ENCODE measurements at places on chromosomes 5 and 9. TPM values are rescaled to one million over a fixed set of nuclear protein-coding genes. Genes with fewer than 3 reads are reported as not detected.
A peak's percentile ranks its signal among the peaks of the same experiment; 100 is the strongest.

DNA sequence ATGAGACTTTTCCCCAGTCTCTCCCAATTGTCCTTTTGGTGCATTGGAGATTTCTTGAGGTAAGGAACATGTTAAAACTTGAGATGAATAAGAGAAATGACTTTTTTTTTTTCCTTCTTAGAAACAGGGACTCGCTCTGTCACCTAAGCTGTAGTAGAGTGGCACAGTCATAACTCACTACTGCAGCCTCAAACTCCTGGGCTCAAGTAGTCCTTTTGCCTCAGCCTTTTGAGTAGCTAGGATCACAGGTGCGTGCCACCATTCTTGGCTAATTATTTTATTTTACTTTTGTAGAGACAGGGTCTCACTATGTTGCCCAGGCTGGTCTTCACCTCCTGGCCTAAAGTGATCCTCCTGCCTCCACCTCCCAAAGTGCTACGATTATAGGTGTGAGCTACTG is 25.9 kb downstream of the CDC42SE2 start:
- peak overlapping the region; percentile 24 for H3K4me3 ChIP-seq
- H3K27ac ChIP-seq: peak overlapping the region; percentile 84
- DNase-seq: no peak
- peaks cover 64% of the 10 kb centered on the region for H3K4me1 ChIP-seq
- H3K27me3 ChIP-seq: no peaks in the 10 kb centered on the region

DNA sequence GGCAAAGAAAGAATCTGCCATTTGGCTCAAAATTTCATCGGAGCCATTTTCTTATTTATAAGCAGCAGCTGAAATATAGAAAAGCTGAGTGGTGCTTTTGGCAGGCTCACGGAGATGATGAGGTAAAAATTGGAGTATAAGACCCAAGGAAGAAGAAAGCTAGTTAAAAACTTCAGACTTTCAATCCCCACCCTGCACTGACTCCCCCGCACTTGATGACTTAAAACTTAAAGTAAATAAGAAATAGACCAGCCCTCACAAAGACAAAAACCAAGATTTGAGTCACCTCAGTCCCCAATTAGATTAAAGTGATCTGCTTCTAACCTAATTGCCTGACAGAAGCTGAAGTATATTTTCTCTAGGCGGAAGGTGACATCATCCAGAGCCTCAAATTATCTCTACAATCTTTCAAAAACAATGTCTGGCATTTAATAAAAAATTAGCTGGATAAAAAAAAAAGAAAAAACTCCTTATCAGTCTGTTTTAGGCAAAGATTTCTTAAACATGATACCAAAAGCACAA is 124.0 kb upstream of the PJA2 start:
- no peaks in the 10 kb centered on the region for H3K36me3 ChIP-seq
- H3K27me3 ChIP-seq: peaks cover 15% of the 10 kb centered on the region
- no peaks in the 10 kb centered on the region for H3K4me1 ChIP-seq

GRCh38 chr9:34125681-34126206 is 754 bp downstream of the DCAF12 start:
- peaks cover 5% of the 10 kb centered on the region for H3K36me3 ChIP-seq
- H3K4me3 ChIP-seq: peak overlapping the region; percentile 90
- peaks cover 49% of the 10 kb centered on the region for H3K4me1 ChIP-seq
- peaks cover 43% of the 10 kb centered on the region for H3K27me3 ChIP-seq

CDH9 gene
- not detected for total RNA-seq

DNA sequence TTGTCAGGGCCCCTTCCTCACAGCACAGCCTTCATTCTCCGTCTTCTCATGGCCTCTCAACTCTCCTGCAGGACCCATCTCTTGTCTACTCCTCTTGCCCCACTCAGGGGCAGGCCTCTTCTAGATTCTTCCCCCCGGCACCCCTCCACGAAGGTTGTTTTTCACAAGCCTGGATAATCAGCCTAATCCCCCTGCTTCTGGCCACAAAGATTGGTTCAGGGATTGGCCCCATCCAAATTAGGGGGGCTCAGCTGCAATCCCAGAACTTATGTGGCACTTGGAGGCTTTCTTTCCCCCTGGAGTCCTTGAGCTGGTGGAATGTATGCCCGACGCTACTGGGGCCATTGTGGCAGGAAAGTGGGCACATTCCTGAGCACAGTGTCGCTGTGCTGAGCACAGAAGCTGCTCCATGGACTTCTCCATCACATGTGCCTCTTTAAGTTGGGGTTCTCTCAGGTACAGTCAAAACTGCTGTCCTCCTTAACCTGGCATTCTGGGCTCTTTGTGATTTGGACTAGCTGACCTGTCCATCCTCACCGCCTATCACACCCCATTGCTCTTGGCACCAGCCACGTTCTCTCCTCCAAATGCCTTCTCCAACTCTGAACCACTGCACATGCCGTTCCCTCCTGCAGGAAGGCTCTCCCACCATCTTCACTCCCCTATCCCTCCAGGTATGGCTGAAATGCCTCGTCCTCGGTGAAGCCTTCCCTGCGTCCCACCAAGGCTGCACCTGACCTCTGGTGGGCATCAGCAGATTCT is 66.8 kb upstream of the RNF130 start:
- H3K36me3 ChIP-seq: no peaks in the 10 kb centered on the region
- H3K27me3 ChIP-seq: peaks cover 13% of the 10 kb centered on the region
- no peak overlapping the region for H3K4me3 ChIP-seq
- no peak for DNase-seq
- no peaks in the 10 kb centered on the region for H3K4me1 ChIP-seq

SRD5A1 gene
- total RNA-seq: 11.5 TPM

NXNL2 gene
- not detected for total RNA-seq

DNA sequence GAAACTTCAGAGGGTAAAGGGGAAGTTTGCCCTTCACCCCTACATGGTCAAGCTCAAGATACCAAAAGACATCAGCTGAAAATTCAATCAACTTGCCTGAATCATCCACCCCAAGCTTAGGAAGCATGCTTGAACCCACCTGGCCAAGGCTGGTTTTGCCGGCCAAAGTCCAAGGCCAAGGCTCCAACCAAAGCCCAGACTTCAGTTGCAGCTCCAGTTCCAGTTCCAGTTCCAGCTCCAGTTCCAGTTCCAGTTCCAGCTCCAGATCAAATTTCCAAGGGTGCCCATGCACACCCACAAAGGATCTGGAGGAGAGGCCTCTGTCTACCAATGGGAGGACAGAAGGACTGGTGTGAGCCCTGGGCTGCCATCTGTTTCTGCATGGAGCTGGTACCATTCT is 4.6 kb upstream of the SERINC5 start:
- H3K27ac ChIP-seq: no peak overlapping the region
- no peak for DNase-seq
- peaks cover 5% of the 10 kb centered on the region for H3K36me3 ChIP-seq
- peaks cover 15% of the 10 kb centered on the region for H3K4me1 ChIP-seq
- H3K4me3 ChIP-seq: no peak overlapping the region
- H3K27me3 ChIP-seq: no peaks in the 10 kb centered on the region

- H3K4me3 ChIP-seq: no peak overlapping the region
- no peak for DNase-seq
- H3K4me1 ChIP-seq: peaks cover 2% of the 10 kb centered on the region
- no peaks in the 10 kb centered on the region for H3K27me3 ChIP-seq
Measured at GRCh38 chr9:72995131-72996024, 42.5 kb upstream of the ALDH1A1 start.

ERCC6L2 gene
- total RNA-seq: 43.2 TPM

DNA sequence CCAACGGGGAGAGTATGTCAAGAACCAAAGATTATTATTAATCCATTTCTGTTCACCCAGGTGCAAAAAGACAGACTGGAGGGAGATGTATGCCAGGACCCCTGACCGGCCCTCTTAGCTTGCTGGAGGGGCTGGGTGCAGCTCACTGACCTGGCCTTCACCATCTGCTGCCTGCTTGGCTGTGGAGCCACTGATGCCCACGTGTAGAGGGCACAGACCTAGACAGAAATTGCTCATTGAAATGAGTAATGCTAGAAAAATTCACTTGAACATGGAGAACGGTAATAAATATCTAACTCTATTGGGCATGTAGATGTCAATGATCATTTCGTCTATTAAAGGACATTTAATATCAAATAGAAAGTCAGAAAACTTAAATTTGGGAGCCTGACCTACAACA is 58.8 kb upstream of the ERCC6L2 start:
- no peak overlapping the region for H3K4me3 ChIP-seq
- no peaks in the 10 kb centered on the region for H3K27me3 ChIP-seq
- no peaks in the 10 kb centered on the region for H3K4me1 ChIP-seq
- no peak overlapping the region for H3K27ac ChIP-seq

DNA sequence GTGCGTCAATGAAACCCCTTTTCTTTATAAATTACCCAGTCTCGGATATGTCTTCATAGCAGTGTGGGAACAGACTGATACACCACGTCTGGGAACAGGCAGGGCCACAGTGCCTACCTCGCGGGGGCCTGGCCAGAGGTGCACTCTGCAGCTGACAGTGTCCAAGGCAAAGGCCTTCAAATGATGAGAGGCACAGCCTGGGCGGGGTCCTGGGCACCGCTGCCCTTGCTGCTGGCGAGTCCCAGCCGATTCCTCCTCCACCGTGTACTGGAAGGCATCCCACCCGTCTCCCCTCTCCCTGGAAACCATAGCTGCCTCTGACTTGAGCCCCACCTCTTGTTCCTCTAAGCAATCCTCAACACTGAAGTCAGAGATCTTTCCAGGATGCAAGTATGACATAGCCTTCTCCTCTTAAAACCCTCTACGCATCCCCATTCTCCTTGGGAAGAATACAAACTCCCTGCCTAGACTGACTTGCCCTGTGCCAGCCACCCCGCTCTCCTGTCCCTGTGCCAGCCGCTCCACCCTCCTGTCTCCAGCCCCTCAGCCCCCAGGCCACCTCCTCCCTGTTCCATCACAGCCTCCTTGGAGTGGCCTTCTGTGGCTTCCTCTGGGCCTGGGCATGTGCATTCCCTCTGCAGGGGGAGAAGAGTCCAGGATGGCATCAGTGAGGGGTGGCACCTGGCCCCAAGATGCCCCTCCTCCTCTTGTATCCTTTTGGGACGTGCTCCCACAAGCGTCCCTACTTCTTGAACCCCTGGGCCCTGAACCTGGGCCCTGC is 8.1 kb upstream of the COL5A1 start:
- DNase-seq: no peak
- H3K36me3 ChIP-seq: no peaks in the 10 kb centered on the region
- H3K4me3 ChIP-seq: no peak overlapping the region
- no peaks in the 10 kb centered on the region for H3K4me1 ChIP-seq

DNA sequence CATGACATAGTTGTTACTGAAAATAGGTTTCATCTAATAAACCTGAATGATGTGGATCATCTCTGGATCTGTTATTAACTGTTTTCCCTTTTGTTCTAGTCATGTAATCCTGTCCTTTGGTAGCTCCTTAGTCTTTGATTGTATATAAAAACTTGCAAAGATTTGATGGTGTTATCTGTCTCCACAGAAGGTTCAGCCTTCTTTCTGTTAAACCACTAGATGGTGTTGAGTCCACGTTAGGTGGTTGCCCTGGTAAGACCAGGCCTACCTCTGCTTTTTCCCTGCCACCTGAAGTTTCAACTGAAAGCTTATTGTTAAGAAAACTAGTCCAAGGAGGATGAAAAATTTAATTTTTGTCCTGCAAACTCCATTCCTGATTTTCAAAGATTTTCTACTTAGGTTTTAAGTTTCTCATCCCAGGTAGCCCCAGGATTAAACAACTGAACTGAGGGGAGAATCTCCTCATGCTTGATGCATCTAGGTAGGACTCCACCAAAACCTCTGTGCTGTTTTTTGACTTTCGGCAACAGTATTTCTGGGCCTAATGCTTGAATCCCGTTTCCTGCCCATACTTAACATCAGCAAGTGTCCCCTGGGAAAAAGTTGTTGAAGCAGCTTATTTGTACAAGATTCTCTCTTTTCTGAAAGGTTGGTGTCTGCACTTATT is 68.5 kb downstream of the RICTOR start:
- peaks cover 46% of the 10 kb centered on the region for H3K36me3 ChIP-seq
- H3K27ac ChIP-seq: no peak overlapping the region
- DNase-seq: no peak

DNA sequence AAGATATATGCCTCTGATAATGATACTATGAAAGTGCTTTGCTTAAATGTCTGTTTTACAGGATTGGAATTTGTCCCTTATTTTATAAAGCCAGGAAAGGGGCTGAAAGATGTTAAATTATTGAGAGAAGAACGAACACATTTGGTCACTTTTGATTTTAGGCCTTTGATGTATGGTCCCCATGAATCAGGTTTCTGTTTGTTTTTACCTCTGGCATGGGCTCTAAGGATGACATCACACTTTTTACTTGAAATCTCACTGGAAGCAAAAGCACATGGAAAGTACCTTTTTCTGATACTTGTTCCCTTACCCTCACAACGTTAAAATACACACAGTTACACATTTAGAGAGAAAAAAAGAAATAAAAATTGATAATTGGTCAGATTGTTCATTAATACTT is 6.9 kb downstream of the OTULIN start:
- peak overlapping the region; percentile 50 for H3K27ac ChIP-seq
- H3K36me3 ChIP-seq: peaks cover 54% of the 10 kb centered on the region
- no peaks in the 10 kb centered on the region for H3K27me3 ChIP-seq
- peaks cover 92% of the 10 kb centered on the region for H3K4me1 ChIP-seq

ZNF367 gene
- 4.3 TPM for total RNA-seq
